Urinary bladder (tissue), 4 donors: ENCODE measurements at places on chromosomes 12 and 14.

DNA sequence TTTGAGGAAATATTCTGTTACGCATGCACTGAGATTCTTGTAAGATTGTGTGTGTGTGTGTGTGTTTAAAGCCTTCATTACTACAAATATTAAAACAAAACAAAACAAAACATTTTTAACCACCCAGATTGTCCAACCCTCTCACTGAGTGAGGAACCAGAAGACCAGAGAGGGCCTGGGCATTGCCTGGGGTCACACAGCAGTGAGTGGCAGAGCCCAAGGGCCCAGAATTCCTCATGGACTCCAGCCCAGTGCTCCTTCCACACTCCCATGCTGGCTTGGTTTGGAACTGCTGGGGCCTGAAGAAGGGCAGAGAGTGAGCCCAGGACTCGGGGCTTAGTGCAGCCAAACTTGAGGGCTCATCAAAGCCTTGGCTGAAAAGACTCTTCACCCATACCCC is 1.6 kb upstream of the OTUB2 start:
- DNase-seq: no peak

DNA sequence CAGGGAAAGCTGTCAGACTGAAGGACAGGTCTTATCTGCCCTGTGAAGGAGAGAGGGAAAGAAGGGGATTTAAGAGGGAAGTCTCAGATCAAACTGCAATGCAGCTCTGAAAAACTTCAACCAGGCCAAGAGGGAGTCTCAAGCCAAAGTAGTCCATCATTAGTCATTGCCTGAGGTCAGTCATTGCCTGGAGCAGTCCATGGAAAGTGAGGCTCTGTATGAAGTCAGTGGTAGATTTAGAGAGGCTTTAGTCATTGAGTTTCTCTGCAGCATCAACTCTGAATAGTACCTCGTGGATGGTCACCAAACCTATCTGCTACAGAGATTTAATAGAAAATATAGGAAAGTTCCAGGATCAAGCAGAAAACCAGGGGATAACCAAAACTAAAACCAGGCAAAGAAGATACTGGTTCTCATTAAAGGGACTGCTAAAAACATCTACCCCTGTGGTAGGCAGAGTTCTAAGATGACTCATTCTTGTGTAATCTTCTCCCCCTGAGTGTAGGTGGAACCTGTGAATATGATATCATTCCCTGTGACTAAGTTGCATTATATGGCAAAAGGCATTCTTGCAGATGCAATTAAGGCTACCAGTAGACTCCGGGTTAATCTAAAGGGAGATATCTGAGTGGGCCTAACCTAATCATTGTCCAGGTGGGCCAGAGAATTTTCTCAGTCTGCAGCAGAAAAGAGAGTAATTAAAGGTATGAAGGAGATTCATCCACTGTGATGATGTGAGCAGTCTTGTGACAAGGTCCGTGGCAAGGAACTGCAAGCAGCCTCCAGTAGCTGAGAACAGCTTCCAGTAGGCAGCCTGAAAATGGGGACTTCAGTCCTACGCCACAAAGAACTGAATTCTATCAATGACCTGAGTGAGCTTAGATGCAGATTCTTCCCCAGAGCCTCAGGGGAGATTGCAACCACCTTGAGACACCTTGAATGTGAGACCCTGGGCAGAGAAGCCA is 123.1 kb downstream of the GALC start:
- DNase-seq: no peak

DNA sequence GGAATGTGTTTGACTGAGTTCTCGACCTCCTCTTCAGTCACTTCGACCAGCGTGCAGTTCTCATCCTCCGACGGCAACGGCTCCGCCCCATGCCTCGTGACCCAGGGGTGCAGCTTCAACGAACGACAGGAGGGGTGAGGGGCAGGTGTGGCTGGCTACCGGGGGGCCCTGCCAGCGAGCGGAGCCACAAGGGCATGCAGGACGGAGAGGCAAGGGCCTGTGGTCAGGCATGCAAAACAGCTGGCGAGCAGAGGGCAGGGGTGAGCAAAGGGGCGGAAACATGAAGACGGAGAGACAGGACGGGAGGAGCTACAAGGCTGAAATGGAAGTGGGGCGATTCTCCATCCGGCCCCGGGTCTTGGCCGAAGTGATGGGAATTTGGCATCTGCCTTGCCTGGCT is 38.7 kb downstream of the P2RX4 start:
- no peak for DNase-seq

- no peak for DNase-seq
Observed at GRCh38 chr12:30999723-31000122, 73.2 kb downstream of the TSPAN11 start.

DNA sequence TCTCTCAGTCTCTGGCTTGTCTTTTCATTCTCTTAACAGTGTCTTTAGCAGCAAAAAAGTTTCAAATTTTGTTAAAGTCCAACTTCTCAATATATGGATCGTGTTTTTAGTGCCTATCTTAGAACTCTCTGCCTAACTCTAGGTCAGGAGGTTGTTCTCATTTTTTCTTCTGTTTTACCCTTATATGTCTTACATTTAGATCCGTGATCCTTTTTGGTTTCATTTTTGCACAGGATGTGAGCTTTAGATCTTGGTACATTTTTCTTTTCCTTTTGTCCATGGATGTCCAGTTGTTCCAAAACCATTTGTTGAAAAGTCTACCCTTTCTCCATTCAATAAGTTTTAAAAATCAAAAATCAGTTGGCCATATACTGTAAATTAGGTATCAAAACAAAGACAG is 6.8 kb downstream of the VRK1 start:
- DNase-seq: no peak

DNA sequence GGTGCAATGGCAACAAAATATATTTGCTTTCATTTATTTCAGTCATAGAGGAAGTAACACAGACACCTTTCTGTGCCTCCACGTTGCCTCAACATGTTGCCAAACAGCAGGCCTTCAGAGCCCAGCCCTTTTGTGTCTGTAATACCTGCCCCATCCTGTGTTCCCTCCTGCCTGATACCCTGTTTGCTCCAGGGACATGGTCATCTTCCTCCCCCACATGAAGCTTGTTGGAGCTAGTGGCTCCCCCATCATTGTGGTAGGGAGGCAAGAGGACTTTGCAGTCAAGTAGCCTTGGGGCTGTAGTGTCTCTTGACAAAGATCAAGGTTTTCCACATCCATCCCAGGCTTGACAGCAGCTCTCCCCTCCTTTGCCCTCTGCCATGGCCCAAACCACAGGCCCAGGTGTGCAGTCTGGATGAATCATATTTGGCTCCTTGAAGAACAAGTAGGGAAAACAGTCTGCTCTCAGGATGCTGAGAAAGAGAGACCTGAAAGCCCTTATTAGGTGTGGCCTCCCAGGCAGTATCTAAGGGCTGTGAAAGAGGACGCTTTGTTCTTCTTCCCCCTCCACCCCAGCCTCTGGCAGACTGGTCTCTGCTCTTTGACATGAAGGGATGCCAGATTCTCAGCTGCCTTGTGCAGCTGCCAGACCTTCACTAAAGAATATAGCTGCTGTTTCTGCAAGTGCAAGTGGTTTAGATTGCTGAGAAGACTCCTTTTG is 329.0 kb downstream of the C12orf75 start:
- no peak for DNase-seq

DNA sequence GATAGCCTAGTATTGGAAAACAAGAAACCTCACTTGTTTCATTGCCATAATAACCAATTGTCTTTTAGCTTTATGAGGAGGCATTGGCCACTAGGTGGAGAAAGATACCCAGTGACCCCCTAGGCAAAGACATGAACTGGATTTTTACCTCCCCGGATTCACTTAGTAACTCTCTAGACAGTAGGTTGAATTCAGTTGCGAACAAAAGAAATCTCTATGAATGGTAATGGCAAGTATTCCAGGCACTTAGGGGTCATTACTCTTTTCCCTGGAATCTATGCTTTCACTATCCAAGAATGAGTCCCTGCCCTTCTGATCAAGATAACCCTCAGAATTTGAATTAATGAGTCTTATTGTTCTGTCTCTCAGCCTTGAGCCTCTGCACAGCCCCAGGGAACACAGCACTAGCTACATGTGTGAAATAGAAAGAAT is 29.5 kb upstream of the RHOJ start:
- DNase-seq: peak; percentile 17

DNA sequence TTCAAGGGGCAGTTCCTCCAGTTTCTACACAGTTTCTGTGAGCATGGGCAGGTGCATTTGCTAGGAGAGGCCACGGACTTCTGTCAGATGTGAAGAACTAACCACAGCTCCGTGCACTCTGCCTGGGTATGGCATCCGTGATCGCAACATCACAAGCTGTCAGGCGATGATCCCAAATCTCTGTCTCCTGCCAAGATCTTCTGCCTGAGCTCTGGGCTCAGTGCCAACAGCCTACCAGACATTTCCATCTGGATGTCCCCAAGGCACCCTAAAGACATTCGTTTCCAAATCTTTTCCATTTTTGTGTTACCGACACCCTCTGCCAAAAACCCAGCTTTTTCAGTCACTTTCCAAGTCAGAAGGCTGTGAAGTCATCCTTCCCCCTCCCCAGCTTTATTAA is 292.1 kb downstream of the GLT1D1 start:
- no peak for DNase-seq

- DNase-seq: no peak
Observed at GRCh38 chr12:131114271-131114670, 160.6 kb downstream of the ADGRD1 start.

DNA sequence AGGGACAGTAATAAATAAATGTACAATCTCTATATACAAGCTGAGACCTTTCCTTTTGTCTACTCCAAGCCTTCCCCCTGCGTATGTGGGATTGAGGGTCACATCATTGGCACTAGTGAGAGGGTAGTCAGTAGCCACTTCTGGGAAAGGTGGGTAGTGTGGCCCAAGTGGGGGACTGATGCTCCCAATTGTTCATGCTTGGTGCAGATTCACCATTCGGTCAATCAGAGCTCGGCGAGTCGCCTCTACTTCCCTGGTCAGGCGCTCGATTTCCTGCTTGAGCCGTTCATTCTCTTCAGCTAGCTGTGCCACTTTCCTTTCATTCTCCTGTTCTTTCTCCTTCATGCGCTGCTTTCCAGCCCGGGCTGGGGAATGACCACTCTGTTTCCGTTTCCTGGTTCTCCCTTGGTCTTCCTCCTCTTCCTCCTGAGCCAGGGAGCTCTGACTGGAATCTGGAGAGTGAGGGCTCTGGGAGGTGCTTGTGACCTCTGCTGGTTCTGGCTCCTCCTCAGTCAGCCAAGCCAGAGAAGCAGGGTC is 3.6 kb downstream of the DDIT3 start:
- DNase-seq: no peak

DNA sequence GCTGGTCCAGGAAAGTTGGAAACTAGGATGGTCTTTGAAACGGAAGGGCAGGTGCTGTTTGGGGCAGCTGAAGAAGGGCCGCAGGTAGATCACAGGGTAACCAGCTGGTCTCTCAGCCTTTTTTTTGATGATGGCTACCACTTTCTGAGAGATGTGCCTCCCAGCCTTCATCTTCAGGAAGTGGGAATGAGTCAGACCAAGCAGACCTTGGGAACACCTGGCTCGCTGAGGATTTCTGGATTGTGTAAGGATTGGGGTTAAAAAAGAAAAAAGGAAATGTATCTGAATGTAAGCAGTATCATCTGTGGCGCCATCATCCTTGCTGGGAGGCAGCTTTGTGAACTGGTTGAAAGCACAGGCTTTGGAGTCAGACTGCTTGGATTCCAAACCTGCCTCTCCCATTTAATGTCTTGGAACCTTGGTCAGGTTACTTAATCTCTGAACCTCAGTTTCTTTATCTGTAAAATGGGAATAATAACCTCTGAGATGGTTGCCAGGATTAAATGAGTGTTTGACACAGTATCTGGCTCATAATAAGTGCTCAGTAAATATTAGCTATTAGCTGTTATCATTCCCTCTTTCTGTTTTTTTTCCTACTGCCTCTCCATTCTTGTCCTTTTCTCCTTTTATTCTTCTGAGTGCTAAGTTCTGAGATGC is 1.7 kb downstream of the PRPF40B start:
- DNase-seq: no peak

DNA sequence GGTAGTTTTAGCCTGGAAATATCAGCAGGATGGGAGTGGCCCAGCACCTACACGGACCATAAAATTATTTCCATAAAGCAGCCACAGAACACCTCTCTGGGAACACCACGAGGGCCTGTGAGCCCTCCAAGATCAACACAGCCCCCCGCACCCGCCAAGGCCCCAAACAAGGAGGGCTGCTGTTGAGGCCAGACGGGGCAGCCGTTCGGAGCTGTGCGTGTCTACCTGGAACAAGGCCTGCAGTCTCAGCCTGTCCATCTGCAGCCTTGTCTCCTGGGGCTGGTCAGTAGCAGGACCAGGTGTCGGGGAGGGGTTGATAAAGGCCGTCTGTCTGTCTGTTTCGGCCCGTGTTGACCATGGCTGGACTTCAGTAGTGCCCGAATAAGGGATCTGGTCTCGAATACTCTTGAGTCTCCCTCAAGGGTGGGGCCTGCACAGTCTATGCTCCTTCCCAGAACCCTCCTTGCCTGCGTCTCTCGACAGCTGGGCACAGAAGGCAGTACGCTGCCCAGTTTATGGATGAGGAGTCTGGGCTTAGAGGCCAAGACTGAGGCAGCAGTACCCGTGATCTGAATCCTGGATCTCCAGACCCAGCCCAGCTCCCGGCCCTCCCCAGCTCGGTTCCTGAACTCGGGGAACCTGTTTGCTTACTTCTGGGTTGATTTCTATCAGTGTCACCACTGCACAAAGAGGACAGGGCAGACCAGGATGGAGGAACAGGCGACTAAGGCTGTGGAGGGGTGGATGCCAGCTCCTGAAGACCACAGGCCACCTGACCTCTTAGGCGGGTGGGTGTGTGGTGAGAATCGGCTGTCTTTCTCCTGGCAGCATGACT is 23.1 kb upstream of the DLK1 start:
- DNase-seq: no peak
